ENCODE measurements at places on chromosomes 13 and 19.
A peak's percentile ranks its signal among the peaks of the same experiment; 100 is the strongest.

- DNase-seq, result no peak
These were observed 61.6 kb upstream of the SERTM1 start for GRCh38 chr13:36612230-36612629.

- DNase-seq, result no peak
These were observed 3.6 kb upstream of the COMP start for GRCh38 chr19:18794692-18795091.

DNA sequence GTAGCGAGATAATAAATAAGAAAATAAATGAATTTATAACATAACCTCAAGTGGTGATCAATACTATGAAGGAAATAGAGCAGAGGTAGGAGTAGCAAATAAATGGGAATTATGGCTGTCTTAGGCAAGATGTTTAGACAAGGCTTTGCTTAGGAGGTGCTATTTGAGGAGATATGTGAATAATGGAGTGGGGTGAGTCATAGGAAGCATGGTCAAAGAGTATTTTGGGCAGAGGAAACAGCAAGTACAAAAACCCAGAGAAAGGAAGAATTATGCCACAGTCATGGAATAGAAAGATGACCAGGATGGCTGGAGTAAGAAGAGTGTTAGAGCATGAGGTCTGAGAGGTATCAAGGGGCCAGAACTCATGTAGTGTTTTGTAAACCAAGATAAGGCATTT is 33.6 kb upstream of the LPAR6 start:
- DNase-seq, result no peak

GRCh38 chr19:3556978-3557460 is 367 bp downstream of the MFSD12 start:
- DNase-seq, result peak; percentile 73

DNA sequence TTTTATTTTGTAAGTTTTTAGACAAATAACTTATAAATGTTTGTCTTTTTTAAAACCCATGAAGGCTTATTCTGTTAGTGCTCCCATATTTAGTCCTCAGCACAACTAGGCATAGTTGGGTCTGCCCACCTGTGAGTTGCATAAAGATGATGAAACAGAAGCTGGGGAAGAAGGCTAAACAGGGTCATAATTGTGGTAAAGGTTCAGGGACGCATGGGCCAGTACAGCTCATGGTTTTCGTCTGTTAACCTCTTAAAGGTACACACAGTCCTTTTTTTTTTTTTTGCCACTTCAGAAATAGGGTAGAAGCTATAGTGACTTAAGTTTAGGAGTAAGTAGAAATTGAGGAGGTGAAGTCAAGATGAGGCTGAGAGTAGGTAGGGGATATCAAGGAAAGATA is 58.3 kb downstream of the TM9SF2 start:
- DNase-seq, result no peak

DNA sequence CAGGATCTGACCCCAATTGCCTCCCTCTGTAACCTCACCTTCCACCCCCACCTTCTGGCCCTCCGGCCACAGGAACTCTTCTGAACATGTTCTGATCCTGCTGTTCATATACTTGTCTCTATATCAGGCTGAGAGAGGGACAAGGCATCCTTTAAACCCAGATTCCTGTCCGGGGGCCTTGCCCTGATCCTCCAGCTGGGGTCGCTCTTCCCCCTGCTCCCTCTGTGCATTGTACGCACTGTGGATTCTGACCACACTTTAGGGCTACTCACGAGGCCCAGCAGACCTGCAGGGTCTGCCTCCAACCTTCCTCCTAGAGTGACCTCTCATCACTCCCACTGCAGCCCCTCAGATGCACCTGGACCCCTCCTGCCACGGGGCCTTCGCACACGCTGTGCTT is 269.3 kb downstream of the UQCRFS1 start:
- DNase-seq, result no peak

- DNase-seq, result peak; percentile 12
These were observed 1.1 kb downstream of the ZNF850 start for GRCh38 chr19:36771261-36772231.

GRCh38 chr19:28583242-28583641 is 629.7 kb downstream of the UQCRFS1 start:
- DNase-seq, result no peak

- DNase-seq, result peak; percentile 47
These were observed 32.3 kb upstream of the MATK start for GRCh38 chr19:3818466-3818865.

GRCh38 chr13:99176309-99177276 is 24.1 kb upstream of the UBAC2 start:
- DNase-seq, result peak; percentile 76

GRCh38 chr13:25085125-25085742 is 10.7 kb upstream of the PABPC3 start:
- DNase-seq, result no peak

DNA sequence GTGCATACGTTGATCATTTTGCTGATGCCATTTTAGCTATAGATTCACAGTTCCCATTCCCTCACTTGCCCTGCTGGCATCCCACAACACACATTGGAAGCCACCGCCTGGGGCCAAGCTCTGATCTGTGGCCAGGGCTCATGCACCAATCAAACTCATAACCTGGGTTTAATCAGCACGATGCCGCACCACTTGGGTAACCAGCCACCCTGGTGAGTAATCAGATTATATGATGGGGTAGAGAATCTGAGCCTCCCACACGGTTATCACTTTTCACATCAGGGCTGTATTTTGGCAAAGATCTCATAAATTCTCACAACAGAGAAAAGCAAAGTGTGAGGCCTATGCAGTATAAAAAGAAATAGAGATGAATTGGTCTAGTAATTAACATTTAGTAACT is 66.0 kb upstream of the TNFRSF19 start:
- no peak for DNase-seq

DNA sequence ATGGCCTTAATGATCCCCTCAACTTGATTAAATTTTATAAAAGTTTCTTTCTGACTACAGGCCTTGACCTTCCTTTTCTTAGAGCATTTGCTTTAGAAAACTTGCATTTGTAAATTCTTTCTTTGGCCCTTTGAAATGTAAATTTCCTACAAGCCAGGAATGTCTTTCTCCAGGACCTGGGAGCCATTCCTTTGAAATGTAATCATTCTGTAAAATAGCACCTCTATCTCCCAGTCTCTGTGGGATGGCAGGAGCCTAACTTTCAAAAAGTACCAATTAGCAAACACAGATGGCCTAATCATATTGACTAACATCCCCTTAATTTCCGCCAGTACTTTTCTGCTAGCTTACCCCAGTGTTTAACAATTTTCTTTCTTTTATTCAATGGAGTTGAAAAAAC is 1394.2 kb upstream of the ATXN8OS start:
- no peak for DNase-seq

- DNase-seq, result no peak
These were observed 6.3 kb upstream of the DOCK9 start for GRCh38 chr13:98984118-98984517.

- no peak for DNase-seq
These were observed 1037.9 kb downstream of the EFNB2 start for GRCh38 chr13:105497597-105497996.

DNA sequence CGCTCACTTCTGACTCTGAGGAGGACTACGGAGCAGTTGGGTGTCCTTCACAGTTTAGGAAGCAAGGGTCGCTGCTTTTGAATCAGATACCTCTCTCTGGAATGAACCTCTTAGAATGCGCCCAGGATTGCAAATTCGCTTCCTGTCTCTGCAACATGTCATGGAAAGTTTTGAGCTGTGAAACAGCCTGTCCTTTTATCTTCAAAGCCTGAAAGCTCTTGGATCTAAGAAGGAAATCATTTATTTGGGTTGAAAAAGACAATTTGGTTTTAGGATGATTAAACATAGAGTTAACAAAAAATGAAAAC is 134.1 kb downstream of the KATNAL1 start:
- DNase-seq, result no peak

- no peak for DNase-seq
These were observed 139.0 kb downstream of the FLT1 start for GRCh38 chr13:28355822-28356371.

DNA sequence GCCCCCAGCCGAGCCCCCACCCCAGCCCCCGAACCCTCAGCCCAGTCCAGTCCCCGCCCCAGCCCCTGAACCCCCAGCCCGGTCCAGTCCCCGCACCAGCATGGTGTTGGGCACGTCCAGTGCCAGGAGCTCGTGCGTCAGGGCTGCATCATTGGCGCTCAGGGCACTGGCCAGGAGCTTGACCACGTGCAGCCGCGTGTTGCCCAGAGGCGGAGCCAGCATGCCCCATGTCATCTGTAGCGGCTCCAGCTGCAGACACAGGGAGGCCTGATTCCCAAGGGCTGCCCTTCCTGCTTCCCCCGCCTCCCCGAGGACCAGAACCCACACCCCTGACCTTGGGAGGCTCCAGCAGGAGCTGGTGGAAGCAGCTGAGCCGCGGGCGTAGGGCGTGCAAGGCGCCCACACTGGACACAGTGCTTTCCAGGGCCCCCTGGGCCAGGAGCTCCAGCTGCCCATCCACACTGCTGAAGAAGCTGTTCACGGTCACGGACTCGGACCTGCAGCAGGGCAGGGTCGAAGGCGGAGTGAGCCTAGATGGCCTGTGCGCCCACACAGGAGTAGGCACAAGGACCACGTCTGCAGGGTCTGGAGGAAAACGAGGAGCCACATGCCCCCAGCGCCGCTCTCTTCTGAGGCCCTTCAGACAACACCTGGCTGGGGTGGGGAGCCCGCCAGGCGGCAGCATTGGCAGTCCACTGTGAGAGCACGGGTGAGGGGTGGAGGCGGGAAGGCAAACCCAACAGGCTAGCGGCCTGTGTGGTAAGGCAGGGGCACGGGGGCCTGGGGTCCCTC is 12.8 kb upstream of the TMEM86B start:
- no peak for DNase-seq

DNA sequence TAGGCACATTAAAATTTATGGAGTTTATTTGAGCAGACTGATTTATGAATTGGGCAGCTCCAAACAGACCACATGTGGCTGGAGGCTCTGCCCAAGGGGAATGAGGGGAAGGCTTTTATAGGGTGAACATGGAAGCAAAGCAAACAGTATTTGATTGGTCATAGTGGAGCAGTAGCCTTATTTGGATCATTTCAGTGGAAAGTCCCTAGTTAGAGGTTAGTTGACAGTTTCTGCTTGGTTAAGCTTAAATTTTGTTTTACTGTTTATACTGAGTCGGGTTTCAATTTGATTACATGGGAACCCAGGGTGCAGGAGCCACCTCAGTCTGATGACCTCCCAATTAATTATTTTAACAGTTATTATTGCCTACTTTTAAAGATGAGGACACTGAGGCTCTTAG is 140.5 kb downstream of the NDFIP2 start:
- DNase-seq, result no peak

- DNase-seq, result peak; percentile 58
These were observed 6.4 kb downstream of the AXL start for GRCh38 chr19:41225238-41226052.

GRCh38 chr13:113917594-113918371 is 53.9 kb upstream of the GAS6 start:
- no peak for DNase-seq

GRCh38 chr19:13337181-13337580 is 169.1 kb downstream of the CACNA1A start:
- no peak for DNase-seq

GRCh38 chr19:24053601-24054000 is 33.4 kb upstream of the ZNF254 start:
- DNase-seq, result no peak

GRCh38 chr13:90934741-90935140 is 412.7 kb upstream of the MIR17HG start:
- no peak for DNase-seq

GRCh38 chr13:97276862-97277269 is 54.7 kb downstream of the MBNL2 start:
- DNase-seq, result no peak

GRCh38 chr19:2494084-2494446 is 18.1 kb downstream of the GADD45B start:
- peak; percentile 24 for DNase-seq

GRCh38 chr13:44110091-44110621 is 230.5 kb downstream of the LACC1 start:
- DNase-seq, result no peak

DNA sequence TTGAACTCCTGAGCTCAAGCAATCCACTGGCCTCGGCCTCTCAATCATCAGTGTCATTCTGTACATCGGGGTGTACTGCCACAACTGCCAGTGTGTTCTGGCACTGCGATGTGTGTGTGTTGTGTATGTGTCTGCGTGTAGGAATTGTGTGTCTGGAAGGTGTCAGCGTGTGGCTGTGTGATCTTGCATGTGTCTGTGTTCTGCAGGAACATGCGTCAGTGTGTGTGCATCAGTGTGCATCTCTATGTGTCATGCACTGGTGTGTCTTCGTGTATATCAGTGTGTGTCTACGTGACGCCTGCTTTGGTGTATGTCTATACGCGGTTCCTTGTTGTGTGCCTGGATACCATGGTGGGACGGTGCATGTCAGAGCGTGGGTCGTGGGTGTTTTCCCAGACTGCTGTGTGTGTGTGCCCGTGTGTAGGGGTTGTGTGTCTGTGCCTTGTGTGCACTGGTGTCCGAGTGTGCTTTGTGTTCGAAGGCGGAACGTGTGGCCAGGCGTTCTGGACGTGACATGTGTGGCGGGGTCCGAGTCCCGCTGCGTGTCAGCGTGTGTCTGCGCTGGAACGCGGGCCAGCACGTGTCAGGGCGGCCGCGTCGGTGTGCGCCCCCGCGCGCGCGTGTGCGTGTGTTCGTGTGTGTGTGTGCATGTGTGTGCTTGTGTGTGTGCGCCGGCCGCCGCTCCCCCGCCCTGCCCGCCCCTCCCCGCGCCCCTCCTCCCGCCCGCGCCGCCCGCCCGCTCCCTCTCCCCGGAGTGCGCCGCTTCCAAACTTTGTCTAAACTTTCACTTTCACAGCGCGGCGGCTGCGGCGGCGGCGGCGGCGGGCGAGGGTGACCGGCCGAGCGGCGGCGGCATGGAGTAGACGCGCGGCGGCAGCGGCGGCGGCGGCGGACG is at the start of gene NFIX:
Gene NFIX (plus strand): TSS at position 775 of the 895 bp plus-strand sequence. CDS start 363 bp downstream, outside the sequence.
- peak; percentile 61 for DNase-seq

DNA sequence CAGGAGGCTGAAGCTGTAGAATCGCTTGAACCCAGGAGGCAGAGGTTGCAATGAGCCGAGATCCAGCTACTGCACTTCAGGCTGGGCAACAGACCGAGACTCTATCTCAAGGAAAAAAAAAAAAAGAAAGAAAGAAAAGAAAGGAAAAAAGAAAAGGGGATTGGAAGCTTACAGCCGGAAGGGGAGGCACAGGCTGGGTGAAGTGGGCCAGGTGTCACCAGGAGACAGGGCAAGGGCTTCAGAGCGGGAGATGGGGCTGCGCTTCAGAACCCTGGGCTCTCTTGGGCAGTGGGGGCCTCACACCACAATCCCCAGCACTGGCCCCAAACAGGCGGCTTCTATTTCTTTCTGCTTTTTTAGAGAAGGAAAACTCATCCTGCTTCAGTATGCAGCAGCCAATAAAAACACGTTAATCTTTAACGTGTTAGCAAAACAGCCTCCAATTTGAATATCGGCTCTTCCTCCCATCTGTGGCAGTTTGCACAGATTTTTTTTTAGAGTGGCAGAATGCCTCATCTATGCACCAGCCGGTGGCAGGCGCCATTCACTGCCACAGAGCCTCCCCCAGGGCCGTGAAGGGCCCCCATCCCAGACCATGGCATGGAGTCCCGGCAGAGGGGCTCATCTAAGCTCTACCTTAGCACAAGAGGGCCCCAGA is 46.6 kb upstream of the C19orf12 start:
- no peak for DNase-seq

GRCh38 chr13:84029396-84029795 is 147.1 kb upstream of the SLITRK1 start:
- no peak for DNase-seq

All from activated naive CD4-positive, alpha-beta T cell treated with Interleukin-2 at 50 U/mL for 16 hours (primary cell).